ENCODE measurements at places on chromosomes 3 and 15. TPM values are rescaled to one million over a fixed set of nuclear protein-coding genes. Genes with fewer than 3 reads are reported as not detected.

GRCh38 chr15:100216182-100216581, 125.6 kb downstream of the ADAMTS17 start:
- no peak for DNase-seq

DNA sequence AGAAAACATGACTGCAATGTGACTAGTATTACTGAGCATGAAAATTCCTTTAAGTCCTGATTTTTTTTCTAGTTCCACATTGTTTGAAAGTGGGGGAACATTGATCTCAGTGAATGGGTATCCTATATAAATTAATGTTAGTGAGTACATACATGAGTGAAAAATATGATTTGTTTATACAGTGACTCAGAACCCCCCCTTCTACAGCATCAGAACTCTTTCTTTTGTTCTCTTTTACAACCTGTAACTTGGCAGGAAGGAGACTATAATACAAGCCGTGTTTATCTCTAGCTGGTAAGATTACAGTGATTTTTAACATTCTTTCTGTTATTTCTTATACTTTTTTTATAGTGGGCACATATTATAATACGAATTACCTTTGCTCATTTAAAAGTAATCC, 384.7 kb downstream of the PDCD6IP start:
- no peak for DNase-seq

DNA sequence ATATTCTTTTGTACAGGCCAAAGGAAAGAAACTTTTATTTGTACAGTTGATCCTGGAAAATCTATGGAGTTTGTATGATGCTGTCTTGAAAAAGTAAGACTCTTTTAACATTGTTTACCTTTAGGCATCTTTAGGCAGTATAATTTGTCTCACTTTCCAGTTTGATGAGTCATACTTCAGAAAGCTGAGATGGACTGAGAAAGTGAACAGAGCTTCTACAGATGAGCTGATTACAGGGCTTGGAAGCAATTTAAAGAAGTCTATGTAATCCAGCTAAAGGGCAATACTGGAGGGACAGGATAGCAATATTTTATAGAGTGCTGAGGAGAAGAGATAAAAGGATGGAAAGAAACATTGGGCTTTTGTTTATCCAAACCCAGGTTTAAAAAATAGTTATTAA, 123.5 kb upstream of the GOLGA6L4 start:
- DNase-seq: peak; percentile 16

- no peak for DNase-seq
These were observed 278.0 kb upstream of the TRIM42 start for GRCh38 chr3:140399871-140400270.

GRCh38 chr3:45889337-45889736, 3.0 kb downstream of the CCR9 start:
- no peak for DNase-seq

DNA sequence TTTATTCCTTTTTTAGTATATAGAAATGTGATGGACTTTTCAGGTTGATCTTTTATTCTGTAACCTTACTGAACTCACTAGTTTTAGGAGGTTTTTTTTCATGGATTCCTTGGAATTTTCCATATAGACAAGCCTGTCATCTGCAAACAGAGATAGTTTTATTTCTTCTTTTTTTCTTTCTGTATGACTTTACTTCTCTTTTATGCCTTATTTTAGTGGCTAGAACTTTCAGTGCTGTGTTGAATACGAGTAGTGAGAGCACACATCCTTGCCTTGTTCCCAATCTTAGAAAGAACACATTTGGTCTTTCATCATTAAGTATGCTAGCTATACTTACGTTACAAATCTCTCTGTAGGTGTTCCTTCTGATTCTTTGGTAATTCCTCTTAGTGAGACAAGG, 336.5 kb downstream of the PTPRG start:
- DNase-seq: no peak

DNA sequence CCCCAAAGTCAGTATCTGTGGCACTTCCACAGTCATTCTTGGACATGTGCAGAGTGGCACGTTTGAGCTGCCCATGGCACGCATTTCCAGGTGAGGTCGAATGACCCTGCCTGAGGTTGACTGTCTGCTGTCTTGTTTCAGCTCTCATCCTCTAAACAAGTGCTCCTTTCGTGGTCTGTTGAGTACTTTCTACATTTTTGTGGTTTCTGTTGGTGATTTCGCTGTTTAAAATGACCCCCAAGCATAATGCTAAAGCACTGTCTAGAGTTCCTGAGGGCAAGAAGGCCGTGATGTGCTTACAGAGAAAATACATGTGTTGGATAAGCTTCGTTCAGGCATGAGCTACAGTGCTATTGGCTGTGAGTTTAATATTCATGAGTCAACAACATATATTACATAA, 40.0 kb upstream of the SAMMSON start:
- DNase-seq: no peak

DNA sequence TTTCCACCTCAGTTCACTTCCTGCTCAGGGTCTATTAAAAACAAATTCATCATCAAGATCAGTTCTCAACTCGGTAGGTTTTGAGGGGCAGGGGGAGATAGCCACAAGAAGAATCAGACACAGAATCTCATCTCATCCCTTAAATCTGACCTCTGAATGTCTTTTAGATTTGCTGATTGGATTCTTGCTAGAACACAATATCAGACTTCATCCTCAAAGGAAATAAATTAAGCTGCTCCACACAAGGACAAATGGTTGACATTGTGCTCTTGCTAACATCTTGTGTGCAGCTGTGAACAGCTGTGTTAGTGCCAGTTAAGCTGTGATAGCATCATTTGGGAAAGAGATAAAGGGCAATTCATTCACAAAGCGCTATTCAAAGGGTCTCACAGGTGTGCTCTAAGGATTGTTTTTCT, 184.0 kb upstream of the ADAMTS9 start:
- no peak for DNase-seq

DNA sequence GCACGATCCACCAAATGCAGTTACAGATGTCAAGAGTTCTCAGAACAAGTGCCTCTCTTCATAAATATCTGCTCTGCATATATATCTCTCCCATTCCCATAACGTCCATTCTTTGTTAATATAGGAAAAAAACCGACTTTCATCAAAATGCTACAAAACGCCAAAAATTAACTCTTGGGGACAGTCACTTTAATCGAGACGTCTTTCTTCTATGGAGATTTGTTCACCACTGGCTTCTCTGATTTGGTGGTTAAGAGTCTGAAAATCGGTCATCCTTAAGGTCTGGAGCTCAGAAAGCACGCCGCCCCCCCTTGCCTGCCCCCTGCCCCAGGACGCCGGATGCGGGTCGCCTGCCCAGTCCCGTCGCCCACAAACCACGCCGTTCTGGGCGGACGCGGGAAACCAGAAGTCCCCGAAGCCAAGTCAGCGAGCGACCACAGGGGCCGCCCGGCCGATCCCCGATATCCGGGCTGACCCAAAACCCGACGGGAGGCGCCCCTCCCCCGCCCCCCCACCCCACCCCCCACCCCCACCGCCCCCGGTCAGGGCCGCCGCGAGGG, 252.7 kb downstream of the TJP1 start:
- DNase-seq: no peak

The GJD2 gene
- total RNA-seq: not detected

The UACA gene
- total RNA-seq: 9.4 TPM

The FOXL2 gene
- 0.68 TPM for total RNA-seq

The ZNF710 gene
- total RNA-seq: 26.8 TPM
